ENCODE measurements at places on chromosomes 5 and 9.

DNA sequence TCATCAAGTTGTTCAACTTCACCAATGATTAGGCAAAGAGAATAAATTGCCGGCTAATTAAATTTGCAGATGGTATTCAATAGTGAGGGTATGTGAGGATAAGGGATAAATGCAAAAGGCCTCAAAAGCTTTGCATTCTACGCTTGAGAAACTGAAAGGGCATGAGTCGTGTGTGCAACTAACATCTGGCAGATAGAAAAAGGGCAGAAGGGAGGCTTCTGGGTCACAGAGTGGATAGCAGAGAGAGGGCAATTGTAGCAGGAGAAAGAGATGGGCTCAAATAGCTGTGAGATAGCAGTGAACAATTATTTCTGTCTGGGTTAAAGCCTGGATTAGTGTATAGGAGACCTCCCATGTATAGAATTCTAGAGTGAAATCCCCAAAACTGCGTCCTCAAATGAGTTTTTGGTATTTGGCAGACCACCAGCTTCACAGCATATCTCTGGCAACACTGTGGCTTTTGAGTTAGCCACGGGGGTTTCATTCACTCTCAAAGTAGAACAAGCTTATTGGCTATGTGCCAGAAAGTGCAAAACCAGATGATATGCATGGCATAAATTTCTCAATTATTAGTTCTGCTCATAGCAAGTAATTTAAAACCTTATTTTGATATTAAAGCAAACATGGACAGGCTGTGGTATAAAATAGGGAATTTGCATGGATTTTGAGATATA lies 586.3 kb downstream of the BRINP1 start:
- DNase-seq = peak; percentile 43

GRCh38 chr9:133368249-133368881 lies 7.5 kb downstream of the SURF4 start:
- no peak for DNase-seq

- no peak for DNase-seq
These were observed 62.5 kb downstream of the HSPA4 start for GRCh38 chr5:133114166-133114932.

DNA sequence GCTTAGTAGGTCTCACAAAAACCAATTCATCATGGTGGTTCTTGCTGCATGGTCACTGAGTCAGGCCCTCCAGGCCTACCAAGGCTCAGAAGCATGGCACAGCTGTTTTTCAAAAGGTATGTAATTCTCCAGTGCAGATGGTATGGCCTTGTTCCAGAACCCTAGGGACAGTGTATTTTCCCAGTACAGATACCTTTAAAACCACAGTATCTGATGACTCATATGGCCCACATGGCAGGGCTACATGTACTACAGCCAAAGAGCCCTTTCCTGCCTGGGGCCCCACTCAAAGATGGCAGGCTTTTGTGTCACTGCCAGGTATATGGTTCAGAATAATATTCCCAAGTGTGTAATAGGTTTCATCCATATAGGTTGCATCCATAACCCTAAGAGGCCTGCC lies 16.5 kb downstream of the CSF2 start:
- DNase-seq = no peak
